ENCODE measurements at places on chromosomes 3 and 15. TPM values are rescaled to one million over a fixed set of nuclear protein-coding genes. Genes with fewer than 3 reads are reported as not detected.

Gene NTRK3
- total RNA-seq: under 0.01 TPM

Gene NR2E3
- under 0.01 TPM for total RNA-seq

Gene FOXB1
- total RNA-seq: not detected

Gene SLC15A2
- 0.18 TPM for total RNA-seq

Gene PROS1
- 1.6 TPM for total RNA-seq

Gene CKMT1A
- total RNA-seq: not detected

Gene CCDC191
- total RNA-seq: 0.83 TPM

Gene CRYBG3
- 26.2 TPM for total RNA-seq

Gene TRIM59
- total RNA-seq: 65.4 TPM

Gene C3orf85
- not detected for total RNA-seq

GRCh38 chr15:68213991-68214837, 9.1 kb upstream of the CALML4 start:
- DNase-seq: no peak

- no peak for DNase-seq
Measured at GRCh38 chr15:80019168-80019745, 40.2 kb upstream of the ZFAND6 start.

DNA sequence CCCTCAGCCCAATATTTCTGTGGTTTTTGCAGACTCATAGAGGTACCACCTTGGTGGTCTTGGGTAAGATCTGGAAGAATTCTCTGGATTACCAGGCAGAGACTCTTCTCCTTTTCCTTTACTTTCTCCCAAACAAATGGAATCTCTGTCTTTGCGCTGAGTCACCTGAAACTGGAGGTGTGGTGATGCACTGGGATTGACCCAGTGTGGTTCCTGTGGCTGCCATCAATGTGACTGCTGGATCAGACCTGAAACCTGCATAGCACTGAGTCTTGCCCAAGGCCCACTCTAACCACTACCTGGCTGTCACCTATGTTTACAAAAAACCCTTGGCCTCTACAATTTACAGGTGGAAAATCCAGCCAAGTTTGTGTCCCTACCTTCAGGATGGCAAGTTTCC, 295.3 kb downstream of the RBMS3 start:
- DNase-seq: no peak

- DNase-seq: peak; percentile 58
Measured at GRCh38 chr3:171393032-171393744, 67.0 kb downstream of the TNIK start.

DNA sequence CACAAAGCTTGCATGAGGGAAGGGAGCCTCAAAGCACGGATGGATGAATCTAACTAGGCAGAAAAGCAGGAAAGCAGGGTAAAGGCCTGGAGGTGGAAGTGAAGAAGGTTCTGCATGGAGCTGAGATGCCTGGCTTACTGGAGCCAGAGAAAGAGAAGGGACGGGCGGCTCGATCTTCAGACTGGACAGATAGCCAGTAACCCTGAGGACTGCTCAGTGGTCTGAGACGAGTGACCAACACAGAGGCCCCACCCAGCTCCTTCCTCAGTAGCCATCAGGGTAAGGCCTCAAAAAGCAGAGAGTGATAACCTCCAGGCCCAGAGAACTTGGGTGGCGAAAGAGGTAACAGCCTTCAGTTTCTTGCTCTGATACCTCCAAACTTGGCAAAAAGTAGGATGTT, 6.4 kb downstream of the CLN6 start:
- DNase-seq: no peak

DNA sequence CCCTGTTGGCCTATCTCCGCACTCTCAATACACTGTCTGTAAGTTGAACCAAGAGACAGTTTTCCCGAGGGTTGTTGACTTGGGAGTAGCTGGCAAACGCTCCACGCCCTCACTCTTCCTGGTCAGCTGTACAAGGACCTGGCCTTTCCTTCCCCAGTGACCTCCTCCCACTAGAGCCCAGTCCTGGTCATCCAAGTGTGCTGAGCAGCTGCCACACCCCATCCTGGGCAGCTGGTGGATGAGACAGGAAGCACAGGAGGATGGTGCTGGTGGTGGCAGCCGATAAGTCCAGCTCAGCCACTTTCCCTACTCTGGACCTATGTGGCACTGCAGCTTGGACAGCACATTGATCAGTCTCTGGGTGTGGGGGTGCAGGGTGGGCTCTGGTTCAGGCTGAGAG, 19.8 kb downstream of the PFKFB4 start:
- DNase-seq: no peak

- no peak for DNase-seq
Measured at GRCh38 chr3:103601666-103602065, 1166.9 kb downstream of the ZPLD1 start.

GRCh38 chr15:76866716-76867321, 38.3 kb downstream of the SCAPER start:
- peak; percentile 58 for DNase-seq

- DNase-seq: no peak
Measured at GRCh38 chr3:156201411-156202405, 81.3 kb downstream of the KCNAB1 start.

GRCh38 chr15:72801590-72802325, 18.2 kb upstream of the ADPGK start:
- DNase-seq: no peak

DNA sequence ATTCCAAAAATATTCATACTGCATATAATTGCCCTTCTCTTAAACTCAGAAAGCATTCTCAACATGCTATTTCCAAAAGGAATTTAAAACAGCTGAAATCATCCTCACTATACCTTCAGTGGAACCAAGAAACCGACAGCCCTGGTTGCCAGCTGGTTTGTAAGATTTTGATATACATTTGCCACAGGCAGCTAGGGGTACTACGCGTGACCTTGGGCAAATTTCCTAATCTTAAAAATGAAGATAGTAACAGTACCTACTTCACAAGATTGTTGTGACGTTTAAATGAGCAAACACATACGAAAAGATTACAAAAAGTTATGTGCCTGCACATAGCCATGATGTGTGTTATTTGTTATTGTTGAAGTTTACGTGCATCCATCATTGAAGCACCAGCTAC, 7.3 kb downstream of the C3orf70 start:
- DNase-seq: no peak

DNA sequence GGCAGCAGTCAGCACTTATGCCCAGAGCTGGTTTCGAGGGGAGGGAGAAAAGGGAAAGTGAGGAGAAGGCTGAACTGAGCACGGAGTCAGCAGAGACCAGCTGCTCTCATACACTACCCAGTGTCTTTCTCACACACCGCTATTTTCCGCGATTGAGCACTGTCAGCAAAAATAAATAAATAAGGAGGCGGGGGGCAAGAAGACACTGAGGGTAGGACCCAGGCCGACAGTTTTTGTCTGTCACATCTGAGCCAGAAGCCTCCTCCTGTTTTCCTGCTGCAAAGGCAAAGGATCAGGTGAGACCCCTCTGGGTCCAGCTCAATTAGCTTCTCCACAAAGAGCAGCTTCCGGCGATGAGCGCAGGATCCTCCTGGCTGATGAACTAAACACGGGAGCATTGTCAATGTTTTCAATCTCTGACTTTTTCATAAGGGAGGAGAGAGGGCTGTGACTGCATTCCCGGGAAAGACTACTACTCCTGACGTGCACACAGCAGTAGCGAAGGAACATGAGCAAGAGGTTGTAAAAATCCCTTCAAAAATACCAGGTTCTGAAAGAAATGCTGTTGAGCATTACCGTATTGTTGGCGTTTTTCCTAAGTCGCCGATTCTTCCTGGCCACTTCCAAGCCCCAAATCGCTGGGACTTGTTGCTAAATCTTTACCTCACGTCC, 1.3 kb downstream of the FRMD5 start:
- peak; percentile 55 for DNase-seq

- DNase-seq: no peak
Measured at GRCh38 chr3:151084893-151085226, 604 bp upstream of the MED12L start.

DNA sequence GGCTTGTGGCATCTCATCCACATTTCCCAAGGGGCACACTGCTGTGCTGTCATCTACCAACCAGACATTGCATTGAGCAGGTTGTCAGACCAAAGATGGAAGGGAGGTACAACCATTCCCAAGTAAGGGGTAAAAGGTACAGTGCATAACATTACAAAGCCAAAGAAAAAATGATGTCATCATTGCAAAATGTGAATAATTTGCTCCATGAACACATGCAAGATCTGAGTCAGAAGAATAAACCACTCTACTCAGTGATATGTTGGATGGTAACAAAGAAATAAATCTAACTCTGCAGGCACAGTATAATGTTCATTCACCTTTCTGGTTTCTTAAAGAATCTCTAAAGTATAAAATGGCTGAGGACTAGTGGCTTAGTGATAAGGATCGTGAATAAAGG, 202.7 kb downstream of the MAGI1 start:
- peak; percentile 67 for DNase-seq

DNA sequence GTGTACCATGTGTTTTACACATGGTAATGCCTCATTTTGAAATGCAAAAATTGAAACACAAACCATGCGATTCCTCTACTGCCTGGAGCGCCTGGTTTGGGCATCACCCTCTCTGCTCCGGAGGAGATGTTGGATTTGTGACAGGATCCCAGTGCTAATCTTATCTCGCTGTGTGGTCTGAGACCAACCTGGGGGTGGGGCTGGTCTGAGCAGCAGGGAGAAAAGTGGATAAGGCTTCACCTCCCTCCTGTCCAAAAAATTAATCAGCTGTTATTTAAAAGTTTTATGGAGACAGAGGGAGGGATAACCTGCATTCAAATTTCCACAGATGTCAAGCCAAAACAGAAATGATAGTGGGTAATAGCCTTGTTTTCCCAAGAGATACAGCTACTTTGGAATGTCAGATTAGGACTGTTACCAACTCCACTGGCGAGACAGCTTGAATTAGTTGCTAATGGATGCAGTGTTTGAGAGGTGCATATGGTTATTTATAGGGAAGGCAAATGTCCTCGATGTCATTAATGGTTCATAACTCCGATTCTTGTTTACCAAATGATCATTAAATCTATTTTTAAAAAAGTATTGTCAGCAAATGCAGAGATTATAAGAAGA, 54.0 kb upstream of the SKOR1 start:
- no peak for DNase-seq

GRCh38 chr3:25581823-25582222, 82.9 kb downstream of the TOP2B start:
- DNase-seq: no peak

GRCh38 chr3:171704002-171704401, 106.3 kb downstream of the PLD1 start:
- DNase-seq: peak; percentile 37

DNA sequence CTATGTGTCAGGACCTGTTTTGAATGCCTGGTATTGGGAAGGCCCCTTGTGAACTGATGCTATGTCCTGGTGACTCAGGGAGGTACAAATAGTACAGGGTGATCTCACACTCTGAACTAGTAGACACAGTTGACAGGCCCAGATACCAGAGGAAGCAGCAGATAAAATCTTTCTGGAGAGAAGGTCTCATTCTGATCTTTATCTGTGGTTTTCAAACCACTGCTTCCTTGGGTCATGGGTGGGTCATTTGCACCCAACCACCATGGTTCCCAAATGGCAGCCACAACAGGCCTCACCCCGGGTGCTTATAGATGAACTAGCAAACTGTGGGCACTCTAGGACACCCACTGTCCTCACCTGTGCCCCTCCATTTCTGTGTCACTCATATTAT, 43.4 kb downstream of the PXYLP1 start:
- DNase-seq: peak; percentile 66

DNA sequence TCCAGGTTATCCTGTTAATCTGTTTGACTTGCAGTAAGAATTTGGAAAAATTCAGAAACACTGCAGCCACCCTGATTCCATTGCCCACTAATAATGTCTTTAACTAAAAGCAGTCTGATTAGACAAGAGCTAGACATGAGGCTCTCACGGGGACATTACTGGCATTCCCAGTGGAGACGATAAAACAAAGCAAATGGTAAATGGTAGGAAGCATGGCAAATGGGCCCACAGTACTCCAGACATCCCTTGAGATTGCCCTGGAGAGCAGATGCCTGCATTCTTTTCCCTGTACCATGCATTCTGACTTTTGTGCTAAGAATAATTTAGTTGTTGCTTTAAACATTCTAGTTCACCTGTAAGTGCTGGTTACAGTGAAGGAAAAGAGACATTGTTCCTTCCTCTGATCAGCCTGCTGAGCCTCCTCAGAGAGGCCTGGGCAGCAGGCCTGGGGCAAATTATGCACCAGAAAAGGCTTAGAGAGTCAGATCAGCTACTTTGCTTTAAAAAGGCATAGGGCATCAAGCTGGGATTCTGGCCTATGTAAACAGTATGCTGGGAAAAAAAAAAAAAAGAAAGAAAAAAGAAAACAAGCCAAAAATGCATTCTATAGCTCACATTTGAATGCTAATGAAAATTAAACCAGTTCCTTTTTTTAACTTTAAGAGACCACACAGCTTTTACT, 204.6 kb downstream of the GABRG3 start:
- DNase-seq: no peak

DNA sequence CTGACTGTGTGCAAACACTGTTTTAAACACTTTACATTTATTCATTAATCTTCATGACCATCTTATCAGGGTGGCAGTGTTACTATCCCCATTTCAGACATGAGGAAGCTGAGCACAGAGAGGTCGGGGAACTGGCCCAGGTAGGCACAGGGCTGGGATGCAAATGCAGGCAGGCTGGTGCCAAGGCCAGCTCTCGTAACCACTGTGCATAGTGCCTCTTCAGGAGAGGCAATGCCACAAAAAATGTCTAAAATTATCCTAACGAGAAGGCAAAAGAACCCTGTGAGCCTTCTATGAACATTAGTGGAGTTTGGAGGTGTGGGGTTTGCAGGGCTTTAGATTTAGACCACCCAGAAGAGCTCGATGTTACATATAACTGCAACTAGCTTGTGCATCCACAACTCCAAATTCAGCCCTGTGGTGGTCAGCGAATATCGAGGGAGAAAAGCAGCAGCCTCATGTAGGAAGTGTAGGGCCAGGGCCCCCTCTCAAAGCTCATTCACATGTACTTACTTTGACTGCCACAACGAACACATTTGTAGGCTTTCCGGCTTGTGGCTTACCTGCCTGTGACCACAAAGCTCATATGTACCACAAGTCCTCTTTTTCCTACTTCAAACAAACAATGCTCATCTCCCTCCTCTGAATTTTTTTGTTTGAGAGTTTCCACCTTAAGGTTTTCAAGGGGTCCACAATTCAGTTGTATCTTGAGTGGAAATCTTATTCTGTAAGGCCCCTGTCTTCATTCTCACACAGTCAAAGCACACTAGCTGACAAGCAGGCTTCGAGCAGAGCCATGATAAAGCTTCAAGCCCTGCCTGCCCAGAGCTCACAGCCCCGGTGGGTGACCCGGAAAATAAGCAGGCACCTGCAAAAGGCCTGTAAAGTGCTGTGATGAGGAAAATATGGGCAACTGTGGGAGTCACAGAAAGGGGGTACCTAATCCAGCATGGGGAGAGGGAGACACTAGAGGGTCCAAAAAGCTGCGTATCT, 722.9 kb upstream of the CFAP20DC start:
- no peak for DNase-seq
